Activated CD8-positive, alpha-beta memory T cell treated with anti-CD3 and anti-CD28 coated beads for 48 hours (primary cell): ENCODE measurements at places on chromosomes 12 and 14.

DNA sequence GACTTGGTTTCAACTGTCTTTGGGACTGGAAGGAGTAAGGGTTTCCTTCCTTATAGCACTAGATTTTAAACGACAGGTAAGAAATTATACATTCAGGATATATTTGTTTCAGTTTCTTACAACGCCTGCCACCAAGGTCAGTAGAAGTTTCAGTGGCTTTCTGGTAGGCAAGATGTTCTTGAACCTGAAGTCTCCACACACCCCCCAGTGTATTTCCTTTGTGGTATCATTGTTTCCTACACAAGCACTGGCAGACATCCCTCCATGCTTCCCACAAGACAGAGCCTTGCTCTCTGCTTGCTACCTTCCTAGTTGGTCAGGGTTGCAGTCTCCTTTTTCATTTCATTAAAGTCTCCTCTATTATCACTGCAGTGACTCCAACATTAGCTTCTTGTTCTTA is 283.1 kb downstream of the FLRT2 start:
- no peak for DNase-seq

DNA sequence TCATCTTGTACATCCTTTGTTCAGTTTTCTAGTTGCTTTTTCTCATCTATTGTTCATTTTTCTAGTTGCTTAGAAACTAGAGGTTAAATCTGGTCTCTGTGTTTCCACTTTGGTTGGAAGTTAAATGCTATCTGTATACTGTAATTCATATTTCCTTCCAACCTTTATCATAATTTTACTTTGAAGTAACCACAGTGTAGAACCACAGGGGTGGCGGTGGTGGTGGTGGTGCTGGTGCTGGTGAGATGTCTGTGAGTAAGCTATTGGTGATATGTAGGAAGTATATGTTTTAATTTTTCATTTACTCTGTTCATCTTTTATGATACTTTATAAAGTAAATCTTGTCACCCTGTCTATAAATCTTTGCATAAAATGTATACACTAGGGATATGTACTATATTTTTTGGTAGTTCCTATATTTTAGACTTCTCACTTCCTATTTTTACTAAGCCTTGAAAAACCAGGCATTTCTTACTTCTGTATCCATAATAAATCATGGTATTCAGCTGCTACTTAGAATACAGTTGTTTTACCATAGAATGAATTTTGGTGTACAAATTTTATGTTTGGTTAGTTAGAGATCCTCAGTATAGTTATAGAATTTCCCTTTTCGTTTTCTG is 31.9 kb downstream of the CCDC91 start:
- peak; percentile 53 for DNase-seq

DNA sequence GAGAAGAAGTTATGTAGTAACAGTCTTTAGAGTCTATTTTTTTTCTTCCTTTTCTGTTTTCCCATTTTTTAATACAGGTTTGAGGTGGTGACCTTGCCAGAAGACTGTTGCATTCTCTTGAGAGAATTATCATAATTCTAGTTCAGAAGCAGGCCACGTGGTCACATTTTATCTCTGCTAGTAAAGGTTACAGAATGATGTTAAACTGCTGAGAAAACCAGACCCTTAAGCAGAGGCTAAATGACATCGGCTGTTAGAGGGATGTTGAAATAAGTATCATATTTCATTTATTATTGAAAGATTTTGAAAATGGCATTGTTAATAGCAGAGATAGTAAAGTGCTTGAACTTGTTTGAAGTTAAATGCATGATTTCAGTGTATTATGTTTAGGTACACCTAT is 49.2 kb downstream of the BRMS1L start:
- DNase-seq: no peak

GRCh38 chr12:64450711-64451486 is 1.0 kb upstream of the TBK1 start:
- DNase-seq: no peak

DNA sequence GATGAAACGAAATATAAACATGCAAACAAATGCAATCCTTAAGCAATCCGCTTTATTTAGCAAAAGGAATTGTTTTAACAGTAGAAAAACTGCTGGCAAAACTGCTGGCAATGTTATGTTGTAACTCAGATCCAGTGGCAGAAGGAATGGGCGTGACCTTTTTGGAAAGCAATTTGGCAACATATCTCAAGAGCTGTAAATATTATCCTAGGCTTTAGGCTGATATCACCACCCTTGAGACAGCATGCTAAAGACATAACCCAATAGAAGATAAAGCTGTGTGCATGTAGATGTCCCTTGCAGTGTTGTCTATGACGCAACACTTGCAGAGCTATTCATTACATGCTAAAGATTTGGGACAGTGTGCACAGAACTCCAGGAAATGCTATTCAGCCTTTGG is 138.5 kb downstream of the DICER1 start:
- DNase-seq: no peak

- DNase-seq: no peak
These were observed 59.5 kb downstream of the CKB start for GRCh38 chr14:103463149-103463548.

GRCh38 chr14:72264716-72265115 is 332.5 kb downstream of the RGS6 start:
- no peak for DNase-seq

DNA sequence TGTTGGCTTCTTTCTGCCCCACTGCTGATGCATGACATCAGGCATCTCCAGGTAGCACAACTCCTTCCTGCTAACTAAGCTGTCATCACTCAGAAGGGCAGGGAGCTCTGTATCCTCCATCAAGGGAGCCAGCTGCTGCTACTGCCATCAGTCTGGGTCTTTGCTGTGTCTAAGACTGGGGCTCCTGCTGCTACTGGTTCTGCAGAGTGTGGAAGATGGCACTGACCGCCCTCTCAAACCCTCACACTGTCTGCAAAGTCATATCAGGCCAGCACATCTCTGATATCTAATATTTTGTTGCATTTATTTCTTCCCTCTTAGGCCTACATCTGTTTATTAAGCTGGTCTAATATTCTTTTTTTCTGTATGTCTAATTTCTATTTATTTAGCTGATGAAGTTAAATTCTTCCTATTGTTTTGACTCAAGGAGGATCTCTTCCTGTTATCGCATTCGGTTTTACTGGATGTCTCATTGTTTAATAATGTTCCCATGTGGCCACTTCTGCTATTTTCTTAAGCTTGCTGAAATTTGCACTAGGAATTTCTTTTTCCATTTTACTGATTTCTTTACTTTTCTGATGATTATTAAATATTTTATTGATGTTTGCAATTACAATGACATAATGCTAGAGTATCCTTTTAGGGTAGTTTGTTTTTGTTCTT is 7.6 kb upstream of the E2F7 start:
- DNase-seq: no peak

DNA sequence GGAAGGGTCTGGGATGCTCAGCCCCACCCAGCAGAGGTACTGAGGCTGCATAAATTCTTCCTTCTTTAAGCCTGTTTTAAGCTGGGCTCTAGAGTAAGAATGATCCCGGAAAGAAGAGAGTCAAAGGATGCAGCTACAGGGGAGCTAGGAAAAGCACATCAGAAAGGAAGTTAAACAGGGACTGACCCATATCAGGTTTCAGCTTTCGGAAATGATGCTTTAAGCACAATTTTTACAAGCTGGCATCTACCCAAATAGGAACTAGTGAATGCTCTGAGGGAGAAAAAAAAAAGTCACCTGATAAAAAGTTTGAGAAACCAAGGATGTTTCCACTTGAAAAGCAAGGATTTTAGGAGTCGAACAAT is 22.0 kb downstream of the TSPAN8 start:
- no peak for DNase-seq

DNA sequence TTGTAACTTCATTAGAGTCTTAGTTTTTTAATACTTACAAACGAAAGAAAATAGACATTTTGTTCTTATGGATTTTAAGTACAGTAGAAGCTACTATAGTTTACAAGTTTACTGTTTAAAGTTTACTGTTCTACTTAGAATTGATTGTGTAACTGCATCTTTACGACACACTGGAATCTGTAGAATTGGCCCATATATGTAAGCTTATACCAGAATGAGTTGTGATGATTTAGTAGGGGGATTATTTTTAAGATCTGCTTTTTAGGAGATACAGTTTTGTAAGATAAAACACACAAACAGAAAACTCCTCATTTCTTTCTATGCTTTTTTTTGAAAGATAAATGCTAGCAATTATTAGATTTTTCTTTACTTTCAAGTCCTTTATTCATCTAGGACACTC is 30.2 kb upstream of the NAV3 start:
- DNase-seq: no peak

DNA sequence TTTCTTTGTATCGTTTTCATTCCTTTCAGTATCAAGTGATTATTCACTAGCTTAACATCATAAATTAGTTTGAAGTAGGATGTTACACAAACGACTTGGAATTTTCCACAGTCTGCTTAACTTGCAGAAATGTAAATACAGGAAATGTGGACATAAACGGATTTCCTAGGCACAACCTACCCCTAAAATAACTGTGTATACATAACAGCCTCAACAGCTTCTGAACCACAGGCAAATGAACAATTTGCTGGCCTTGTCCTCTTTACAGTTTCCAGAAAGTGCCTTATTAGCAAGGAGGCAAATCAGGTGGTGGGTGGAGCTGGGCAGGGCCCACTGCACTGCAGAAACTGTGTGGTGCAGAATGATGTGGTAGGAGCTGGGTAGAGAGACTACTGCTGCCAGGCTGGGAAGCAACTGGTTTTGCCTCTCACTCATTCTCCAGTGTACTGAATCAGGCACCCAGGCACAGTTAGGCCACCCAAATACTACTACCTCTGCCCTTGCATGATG is 14.1 kb downstream of the DRAM1 start:
- no peak for DNase-seq

GRCh38 chr14:77086017-77086727 is 11.9 kb upstream of the CIPC start:
- DNase-seq: no peak

DNA sequence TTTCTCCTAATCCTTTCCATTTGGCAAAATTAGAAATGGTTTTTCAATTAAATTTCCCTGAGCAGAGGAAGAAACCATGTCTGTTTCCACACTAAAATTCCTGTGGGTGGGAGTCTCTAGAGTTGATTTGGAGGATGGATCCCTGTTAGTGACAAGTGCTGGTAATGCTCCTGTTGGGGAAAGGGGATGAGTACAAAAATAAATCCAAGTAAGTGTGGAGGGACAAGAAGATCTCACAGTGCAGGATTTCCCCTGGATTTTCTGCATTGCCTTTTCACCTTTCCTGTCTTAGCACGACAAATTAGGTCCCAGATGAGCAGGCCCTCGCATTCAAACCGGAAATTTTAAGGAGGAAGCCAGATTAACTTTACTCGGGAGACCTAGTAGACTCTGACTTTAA is 107.5 kb downstream of the DAD1 start:
- no peak for DNase-seq

DNA sequence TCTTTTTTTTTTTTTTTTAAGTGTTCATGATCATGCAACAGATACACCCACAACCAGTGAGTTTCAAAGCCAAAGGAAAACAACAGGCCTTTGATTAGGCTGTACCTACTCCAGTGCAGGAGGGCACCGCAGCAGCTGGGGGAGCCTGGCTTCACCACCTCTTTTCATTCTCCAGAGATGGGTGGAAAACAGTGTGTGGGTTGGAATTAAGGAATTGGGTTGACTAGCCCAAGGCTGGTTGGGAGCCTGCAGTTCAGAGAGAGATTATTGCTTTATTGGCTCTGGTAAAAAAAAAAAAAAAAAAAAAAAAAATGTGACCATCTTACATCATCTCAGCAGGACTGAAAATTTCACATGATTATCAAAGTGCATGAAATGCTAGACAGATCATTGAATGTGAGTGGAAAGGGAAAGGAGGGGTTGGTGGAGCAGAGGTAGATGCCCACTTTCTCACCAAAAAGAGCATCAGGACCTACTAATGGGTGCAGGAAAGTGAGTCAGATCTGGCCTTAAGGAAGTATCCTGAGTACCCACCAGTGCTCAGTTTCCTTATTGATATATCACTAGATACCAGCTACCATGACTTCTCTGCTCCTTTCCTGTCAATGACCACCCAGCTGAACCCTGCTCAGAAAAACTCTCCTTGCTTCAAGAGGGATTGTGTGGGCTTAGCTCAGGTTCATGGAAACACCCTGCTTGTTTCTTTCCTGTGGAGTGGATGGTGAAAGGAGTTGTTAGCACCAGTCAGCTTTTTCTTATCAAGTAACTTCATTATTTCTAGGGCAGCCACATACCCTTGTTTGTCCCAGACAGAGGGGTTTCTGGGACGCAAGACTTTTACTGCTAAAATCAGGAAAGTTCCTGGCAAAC is 54.8 kb upstream of the DYRK2 start:
- DNase-seq: no peak

- no peak for DNase-seq
These were observed 967.9 kb downstream of the FSCB start for GRCh38 chr14:43539210-43539609.

DNA sequence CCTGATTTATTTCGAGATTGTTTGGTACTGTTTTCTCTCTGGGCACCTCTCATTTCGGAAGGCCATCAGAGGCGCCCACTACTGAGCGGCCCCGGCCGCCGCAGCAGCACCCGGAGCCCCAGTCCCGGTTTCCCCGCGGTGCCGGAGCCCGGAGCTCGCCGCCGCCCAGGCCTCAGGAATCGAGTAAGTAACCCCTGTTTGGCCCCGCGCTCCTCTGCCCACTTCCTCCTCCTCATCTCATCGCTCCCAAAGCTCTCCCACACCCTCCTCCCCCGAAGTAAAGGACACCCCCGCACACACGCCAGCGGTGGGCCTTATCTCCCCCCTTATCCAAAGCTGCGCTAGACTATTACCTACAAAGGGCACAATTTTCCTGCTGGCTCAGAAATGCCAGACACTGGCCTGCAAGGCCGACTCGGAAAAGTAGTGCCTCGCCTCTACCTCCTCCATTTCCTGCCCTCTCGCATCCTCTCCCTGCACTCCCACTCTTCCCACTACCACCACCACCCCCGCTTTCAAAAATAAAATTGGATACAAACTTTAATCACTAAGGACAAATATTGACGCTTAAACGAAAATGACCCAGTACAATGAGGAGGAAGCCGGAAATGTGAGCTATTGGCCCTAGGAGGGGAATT is 637 bp upstream of the FOXG1 start:
- no peak for DNase-seq

- DNase-seq: no peak
These were observed 32.4 kb downstream of the DENND5B start for GRCh38 chr12:31558521-31558920.

- no peak for DNase-seq
These were observed 32.1 kb downstream of the DMAC2L start for GRCh38 chr14:50344116-50344775.

GRCh38 chr14:69845050-69845581 is 34.1 kb upstream of the SMOC1 start:
- DNase-seq: no peak

- DNase-seq: no peak
These were observed 41.4 kb downstream of the COX16 start for GRCh38 chr14:70317969-70318634.
